Mesenteric fat pad (tissue), 1 donor: ENCODE measurements at places on chromosomes 7 and 10.

DNA sequence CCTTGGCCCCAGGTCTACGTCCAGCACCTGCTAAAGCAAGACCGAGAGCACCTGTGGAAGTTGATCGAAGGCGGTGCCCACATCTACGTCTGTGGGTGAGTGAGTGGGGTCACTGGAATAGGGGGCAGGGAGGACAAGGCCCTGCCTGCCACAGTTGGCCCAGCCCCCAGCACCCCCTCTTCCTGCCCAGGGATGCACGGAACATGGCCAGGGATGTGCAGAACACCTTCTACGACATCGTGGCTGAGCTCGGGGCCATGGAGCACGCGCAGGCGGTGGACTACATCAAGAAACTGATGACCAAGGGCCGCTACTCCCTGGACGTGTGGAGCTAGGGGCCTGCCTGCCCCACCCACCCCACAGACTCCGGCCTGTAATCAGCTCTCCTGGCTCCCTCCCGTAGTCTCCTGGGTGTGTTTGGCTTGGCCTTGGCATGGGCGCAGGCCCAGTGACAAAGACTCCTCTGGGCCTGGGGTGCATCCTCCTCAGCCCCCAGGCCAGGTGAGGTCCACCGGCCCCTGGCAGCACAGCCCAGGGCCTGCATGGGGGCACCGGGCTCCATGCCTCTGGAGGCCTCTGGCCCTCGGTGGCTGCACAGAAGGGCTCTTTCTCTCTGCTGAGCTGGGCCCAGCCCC is 8.1 kb downstream of the TMEM120A start:
- no peak for DNase-seq

GRCh38 chr7:151382079-151382885 is 27.6 kb downstream of the WDR86 start:
- no peak for DNase-seq

- no peak for DNase-seq
These were observed 1212.4 kb downstream of the SORCS1 start for GRCh38 chr10:105952153-105952552.

GRCh38 chr7:146002431-146003078 is 114.0 kb upstream of the CNTNAP2 start:
- no peak for DNase-seq

- no peak for DNase-seq
These were observed 100.8 kb downstream of the ANLN start for GRCh38 chr7:36490419-36490830.

DNA sequence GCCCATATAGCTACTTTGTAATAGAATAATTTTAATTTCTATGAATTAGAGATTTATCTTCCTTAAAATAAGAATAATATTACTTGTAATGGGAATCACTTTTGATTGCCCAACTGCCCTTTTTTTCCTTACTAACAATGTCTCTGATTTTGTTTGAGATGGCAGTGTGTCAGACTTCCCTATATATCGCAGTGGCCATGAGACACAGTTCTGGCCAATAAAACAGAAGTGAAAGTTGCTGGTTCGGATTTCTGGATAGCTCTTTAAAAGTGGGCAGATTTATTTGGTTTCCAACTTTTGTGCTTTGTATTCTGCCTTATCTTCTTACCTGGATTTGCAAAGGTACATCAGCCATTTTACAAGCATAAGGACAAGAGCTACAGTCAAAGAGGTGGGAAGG is 170.2 kb downstream of the PPP1R17 start:
- DNase-seq, result no peak

DNA sequence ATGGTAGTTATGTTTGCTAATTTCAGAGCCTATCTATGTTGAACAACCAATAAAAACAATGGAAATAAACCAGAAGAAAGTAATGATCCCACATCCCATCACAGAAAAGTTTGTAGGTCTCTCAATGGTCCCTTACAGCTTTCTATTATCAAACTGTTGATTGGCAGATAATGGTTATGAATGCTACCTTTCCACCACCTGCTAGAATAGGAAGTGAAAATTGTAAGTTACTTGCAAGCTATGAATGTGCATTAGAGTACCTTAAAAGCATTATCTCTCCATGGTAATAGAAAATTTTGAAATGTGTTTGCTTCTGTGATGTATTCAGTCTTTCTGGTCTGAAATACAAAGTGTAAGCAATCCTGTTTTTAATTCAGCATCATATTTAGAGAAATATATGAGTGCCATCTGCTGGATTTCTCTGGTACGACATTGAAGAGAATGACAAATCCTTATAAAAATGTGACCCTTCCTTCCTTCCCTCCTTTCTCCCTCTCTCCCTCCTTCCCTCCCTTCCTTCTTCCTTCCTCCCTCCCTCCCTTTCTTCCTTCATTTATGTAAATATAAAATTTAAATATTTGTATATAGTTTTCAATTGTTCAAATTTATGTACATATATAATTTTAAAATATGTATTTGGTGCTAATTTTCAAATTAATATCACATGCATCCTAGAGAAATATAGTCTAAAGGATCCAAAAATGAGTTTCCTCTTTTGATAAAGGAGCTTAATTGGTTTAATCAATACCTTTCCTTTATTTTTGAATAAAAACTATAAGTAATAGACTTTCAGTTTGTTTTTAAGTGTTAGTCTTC is 41.4 kb upstream of the PNLIPRP3 start:
- DNase-seq, result no peak

DNA sequence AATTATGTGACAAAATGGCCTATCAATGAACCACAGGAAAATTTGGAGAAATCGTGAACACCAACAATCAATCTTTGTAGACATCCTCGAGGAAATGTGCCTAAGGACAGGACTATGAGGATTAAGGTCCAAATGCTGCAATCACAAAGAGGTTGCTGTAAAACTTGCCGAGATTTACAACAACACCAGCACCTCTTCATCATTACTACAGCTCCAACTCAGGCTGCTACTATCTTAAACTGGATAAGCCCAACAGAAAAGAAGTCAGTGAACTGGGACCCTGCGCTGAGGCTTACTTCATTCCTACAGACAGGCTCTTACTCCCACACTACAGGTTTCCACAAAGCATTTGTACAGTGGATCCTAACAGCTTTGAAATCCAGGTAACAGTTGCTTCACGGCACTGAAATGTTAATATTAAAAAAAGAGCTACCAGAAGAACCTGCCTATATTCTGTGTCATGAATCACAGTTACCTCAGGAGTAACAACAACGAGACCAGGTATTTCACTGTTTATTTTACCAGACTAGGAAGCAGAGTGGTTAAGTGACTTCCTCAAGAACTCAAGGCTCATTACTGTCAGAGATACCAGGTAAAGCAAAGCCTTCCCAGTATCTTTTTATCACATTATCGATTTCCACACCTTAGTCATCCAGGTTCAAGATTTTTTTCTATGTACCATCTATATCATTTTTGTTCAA is 23.9 kb downstream of the CACUL1 start:
- DNase-seq, result no peak

DNA sequence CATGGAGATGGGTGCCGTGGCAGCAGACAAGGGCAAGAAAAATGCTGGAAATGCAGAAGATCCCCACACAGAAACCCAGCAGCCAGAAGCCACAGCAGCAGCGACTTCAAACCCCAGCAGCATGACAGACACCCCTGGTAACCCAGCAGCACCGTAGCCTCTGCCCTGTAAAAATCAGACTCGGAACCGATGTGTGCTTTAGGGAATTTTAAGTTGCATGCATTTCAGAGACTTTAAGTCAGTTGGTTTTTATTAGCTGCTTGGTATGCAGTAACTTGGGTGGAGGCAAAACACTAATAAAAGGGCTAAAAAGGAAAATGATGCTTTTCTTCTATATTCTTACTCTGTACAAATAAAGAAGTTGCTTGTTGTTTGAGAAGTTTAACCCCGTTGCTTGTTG is 25.9 kb downstream of the BAG3 start:
- DNase-seq, result no peak

DNA sequence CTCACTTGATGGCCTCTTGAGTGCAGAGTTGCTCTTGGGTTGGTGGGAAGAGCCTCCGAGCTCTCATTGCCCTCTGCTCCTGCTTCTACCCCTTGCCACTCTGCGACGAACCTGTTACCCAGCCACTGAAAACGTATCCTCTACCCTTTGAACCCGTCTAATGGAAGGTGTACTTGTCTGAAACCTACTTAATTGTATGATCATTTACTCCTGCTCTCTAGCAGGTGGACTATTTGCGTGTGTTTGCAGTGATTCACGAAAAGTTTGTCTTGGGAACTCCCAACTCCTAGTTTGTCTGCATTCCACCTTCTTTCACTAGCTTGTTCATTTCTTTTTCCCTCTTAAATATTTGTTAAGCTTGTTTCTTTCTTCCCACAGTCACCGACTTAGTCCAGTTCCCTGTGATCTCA is 503 bp downstream of the CROT start:
- DNase-seq, result no peak

DNA sequence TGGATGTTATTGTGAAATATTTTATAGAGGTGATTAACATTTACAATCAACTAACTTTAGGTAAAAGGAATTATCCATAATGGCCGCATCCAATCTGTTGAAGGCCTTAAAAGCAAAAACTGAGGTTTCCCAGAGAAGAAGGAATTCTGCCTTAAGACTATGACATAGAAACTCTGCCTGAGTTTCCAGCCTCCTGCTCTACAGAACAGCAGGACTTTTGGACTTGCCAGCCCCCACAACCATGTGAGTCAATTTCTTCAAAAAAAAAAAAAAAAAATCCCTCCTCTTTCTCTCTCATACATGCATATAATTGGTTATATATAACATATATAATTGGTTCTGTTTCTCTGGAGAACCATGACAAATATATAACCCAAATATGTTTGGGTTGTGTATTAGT is 15.4 kb downstream of the SLC25A28 start:
- no peak for DNase-seq

DNA sequence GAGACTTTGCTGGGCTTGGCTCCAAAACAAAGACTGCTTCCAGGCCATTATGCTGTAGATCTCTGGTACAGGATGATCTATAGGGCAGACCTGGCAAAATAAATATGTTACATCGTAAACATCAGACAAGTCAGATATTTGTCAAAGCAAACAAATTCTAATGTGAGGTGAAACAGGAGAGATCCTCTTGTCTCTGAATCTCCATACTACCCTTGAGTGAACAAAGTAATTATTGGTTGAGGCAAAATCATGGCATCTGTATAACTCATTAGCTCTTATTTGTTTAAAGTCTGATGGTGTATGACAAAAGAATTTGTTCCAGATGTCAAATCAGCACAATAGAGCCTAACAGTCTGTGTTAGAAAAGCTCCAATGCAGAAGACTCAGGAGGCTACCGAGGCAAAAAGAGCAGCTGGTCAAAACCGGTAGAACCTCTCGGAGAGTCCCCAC is 1291.5 kb downstream of the TYW1 start:
- no peak for DNase-seq

- no peak for DNase-seq
These were observed 82.4 kb upstream of the ITGB1 start for GRCh38 chr10:33040436-33040835.

- DNase-seq, result no peak
These were observed 111.1 kb downstream of the TNS3 start for GRCh38 chr7:47470567-47471357.

DNA sequence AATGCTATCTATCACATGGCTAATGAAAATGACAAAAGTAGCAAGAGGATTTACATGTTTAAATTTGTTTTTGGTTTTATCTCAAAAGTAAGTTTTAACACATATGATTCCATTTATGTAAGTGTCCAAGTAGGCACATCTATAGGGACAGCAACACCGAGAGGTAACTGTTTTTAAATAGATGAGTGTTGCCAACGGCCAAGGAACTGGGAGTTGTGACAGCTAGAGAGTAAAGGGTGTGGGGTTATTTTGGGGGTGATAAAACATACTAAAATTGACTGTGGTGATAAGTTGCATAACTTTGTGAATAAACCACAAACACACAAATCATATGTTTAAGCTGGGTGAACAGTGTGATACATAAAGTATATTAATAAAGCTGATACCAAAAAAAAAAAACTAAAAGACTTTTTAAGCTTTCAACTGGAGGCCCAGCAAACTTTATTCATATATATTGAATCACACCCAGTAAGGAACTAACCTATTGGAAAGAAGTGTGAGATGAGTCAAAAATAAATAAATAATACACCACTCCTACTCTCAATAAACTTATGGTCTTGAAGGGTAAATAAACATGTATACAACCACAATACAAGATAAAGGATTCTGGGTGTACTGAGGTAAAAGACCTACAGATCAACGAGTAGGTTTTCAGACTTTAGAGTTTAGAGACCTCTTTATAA is 33.0 kb downstream of the LRRC72 start:
- no peak for DNase-seq

- no peak for DNase-seq
These were observed 307.3 kb downstream of the SORCS1 start for GRCh38 chr10:106857213-106857612.

GRCh38 chr10:101781984-101782810 is 1.0 kb downstream of the NPM3 start:
- DNase-seq, result peak; percentile 80

DNA sequence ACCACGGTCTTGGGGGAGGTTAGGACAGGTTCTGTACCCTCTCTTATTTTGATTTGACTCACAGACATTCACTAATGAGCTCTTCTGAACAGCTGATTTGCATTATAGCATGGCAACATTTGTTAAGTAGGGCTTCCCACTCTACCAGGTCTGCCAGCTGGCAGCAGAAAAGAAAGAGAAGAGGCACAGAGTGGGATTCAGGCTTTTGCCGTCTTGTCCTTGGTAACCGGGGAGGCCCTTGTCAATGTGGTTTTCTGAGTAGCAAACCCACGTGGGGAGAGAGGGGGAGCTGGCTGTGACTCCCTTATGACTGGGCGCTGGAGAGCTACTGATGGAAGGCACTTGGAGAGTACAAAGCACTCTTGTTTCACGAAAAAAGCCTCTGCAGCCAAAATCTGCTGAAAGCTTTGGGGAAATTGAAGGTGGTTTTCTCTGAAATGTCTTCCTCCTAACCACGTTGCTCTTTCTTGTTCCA is 355.3 kb upstream of the GALNT17 start:
- DNase-seq, result no peak

- DNase-seq, result no peak
These were observed 78.3 kb downstream of the MMRN2 start for GRCh38 chr10:86878983-86879713.

DNA sequence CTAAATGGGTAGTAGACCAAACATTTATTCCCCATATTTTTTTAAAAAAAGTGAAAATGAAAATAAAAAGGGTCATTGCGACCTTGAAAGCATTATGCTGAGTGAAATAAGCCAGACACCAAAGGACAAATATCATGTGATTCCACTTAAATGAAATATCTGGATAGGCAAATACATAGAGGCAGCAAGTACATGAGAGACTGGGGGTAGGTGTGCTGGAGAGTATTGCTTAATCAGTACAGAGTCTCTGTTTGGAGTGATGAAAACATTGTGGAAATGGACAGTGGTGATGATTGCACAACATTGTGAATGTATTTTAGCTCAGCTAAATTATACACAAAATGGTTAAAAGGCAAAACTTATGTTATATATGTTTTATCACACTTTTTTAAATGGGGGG is 169.4 kb downstream of the AKR1D1 start:
- no peak for DNase-seq

- no peak for DNase-seq
These were observed 619.6 kb downstream of the PARD3 start for GRCh38 chr10:34195364-34196057.

DNA sequence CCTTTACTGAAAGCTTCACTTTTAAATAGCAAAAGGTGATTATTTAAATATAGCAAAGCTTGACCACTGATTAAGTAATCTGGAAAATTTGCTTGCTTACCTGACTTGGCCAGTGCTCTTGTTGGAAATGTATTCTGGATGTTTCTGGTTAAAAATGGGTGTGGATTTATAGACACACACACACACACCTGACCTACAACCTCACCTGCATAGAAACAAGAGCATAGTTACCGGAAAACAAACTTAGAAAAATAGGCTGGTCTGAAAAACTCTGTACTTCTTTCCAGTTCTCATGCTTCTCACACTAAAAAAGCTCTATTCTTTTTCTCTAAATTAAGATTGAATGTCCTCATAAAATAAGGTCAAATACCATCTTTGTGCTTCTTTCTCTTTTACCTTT is at the start of gene AGR3:
Gene AGR3, minus strand, starts transcription at position 140 of the 400 bp plus-strand sequence. CDS start 3,365 bp downstream, outside the sequence.
- no peak for DNase-seq
